Stimulated activated CD4-positive, alpha-beta T cell treated with anti-CD3 and anti-CD28 coated beads, Interleukin-1b, Interleukin-23, amount 100 ng/mL, for 4 hours (primary cell): ENCODE measurements at places on chromosomes 7 and 10.

- no peak for DNase-seq
These were observed 147.4 kb downstream of the CUX1 start for GRCh38 chr7:101964680-101965452.

- no peak for DNase-seq
These were observed 101.5 kb downstream of the MICALL2 start for GRCh38 chr7:1357601-1358271.

- no peak for DNase-seq
These were observed 190.9 kb downstream of the REEP3 start for GRCh38 chr10:63711867-63712716.

DNA sequence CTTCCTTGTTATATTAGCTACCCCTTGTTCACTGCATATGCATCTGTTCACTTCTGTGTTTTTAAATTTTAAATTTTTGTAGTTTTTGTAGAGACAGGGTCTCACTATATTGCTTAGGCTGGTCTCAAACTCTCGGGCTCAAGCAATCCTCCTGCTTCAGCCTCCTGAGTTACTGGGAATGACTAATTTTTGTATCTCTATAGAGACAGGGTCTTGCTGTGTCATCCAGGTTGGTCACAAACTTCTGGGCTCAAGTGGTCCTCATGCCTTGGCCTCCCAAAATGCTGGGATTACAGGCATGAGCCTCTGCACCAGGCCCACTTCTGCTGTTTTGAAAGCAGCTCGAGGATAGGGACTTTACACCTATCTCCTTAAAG, 64.6 kb downstream of the PRTFDC1 start:
- no peak for DNase-seq

- DNase-seq: no peak
These were observed 173.8 kb downstream of the DIP2C start for GRCh38 chr10:515674-516073.

DNA sequence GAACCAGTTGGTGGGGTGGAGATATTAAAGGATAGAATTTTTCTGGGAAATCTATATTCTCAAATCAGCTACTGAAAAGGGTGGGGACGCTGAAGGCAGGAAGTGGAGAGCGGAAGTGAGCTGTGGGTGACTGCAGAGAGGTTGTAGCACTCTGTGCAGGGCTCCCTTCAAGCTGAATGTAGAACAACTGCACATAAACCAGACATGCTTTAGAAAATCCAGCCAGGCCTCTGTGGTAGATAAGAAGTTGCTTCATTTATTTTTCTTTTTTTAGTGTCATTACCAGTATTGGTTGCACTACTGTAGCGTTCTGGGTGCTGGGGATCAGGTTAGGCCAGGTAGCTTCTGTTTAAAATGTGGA, 127.8 kb downstream of the CELF2 start:
- no peak for DNase-seq

- DNase-seq: no peak
These were observed 56.5 kb downstream of the RNLS start for GRCh38 chr10:88526501-88527105.

DNA sequence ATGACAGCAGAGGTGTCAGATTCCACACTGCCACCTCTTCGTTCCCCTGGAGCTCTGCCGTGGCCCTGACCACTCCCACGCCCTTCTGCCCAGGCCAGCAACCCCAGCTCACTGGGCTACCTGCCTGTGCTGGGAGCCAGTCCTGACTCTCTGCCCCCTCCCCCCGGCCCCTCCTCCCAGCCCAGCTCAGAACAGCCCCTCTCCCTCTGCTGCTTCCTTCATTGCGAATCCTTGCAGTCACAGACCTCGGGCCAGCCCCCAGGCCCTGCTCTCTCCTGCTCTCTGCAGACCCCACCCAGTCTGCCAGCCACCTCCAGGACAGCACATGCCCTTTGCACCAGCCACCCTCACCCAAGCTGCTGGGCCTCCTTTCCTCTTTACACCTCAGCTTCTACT, 60.4 kb downstream of the TCERG1L start:
- DNase-seq: no peak

GRCh38 chr10:13309792-13310191, 9.9 kb upstream of the PHYH start:
- DNase-seq: no peak

DNA sequence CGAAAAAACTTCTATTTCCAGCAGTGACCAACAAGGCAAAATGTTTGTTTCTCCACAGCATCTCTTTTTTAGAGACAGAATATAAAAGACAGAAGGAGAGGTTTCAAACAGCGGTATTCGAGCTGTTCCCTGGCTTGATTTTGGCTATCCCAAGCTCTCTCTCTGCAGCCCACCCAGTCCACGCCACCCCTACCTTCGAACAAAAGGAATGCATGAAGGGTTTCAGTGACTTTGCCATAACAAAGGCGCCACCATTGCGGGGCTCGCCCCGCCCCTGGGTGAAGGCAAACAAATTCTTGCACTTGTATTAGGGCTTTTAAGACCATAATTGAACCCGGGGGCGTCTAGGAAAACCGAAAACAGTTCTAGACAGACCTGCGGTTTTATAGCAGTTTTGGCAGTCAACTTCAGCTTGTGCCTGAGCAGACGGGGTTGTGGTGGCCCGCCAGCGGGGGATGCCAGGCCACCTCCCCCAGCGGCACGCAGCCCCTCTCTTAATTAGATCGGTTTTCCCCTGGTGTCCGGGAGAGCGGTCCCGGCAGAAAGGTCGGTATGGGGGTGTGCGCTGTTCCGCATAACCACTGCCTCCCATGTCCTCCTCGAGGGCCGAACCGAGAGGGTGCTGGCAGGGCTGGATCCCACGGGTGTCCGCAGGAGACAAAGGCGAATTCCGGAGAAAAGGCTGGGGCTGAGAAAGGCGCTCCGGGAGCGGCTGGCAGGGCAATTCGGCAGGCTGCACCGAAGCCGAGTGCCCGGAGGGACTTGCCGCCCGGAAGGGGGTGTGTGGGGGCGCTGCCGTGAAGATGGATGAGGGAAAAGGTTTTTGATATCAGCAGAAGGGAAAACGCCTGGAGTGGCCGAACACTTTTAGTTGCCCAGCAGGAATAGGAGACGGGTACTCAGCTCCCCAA, 2.7 kb upstream of the HOXA11 start:
- DNase-seq: no peak

- DNase-seq: no peak
These were observed 424.1 kb upstream of the GALNT17 start for GRCh38 chr7:70707823-70708243.

GRCh38 chr10:100887761-100888296, 24.9 kb upstream of the SLF2 start:
- no peak for DNase-seq

DNA sequence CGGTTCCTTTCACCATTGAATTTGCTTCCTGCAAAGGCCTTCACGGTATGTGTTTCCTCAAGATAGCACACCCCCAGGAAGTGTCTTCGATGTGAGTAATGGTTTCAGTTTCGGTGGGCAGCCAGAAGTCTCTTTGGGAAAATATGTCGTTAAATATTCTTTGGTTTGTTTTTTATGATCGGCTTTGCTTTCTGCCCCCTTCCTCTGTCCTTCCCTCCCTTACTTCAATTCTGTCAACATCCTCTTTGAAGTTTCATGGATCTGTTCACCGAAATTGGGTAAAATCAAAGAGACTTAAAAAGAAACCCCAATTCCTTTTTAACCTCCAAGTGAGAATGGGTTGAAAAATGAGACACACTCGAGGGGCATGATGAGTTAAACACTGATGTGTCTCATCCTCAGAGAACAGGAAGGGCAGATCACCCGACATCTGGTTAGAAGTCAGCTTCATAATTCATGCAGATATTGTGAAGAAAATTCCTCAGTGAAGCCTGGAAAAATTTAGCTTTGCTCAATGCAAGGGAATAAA, 170.8 kb upstream of the HABP2 start:
- no peak for DNase-seq

GRCh38 chr10:51905032-51905431, 205.6 kb upstream of the CSTF2T start:
- no peak for DNase-seq

DNA sequence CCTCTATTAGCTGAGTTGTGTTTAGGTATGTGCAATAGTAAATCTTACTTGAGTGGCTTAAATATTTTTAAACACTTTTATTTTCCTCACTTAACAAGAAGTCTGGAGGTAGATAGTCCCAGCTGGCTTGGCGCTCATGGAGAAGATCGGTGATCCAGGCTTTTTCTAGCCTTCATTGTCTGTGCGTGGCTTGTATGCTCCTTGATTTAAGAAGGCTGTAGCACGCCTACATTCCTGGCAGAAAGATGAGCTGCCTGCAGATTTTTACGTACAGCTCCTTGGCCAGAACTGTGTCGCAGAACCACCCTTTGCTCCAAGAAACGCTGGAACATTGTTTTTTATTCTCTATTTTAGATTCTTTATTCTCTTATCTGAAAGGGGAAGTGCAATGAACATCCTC, 284.1 kb downstream of the KIF20B start:
- no peak for DNase-seq

- no peak for DNase-seq
These were observed 4.2 kb upstream of the ELN start for GRCh38 chr7:74023786-74024185.

- no peak for DNase-seq
These were observed 18.5 kb upstream of the NPFFR1 start for GRCh38 chr10:70302292-70302691.

DNA sequence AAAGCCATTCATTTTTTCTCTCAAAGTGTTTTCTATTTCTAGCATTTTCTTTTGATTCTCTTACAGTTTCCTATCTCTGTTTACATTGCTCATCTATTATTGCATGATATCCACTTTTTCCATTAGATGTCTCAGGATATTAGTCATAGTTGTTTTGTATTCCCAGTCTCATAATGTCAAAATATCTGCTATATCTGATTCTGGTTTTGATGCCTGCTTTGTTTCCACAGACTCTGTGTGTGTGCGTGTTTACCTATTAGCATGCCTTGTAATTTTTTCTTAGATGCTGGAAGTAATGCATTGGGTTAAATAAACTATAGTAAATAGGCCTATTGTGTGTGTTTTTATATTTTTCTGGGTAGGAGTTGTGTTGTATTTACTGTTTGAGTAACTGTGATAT, 1126.3 kb downstream of the SORCS1 start:
- DNase-seq: no peak

DNA sequence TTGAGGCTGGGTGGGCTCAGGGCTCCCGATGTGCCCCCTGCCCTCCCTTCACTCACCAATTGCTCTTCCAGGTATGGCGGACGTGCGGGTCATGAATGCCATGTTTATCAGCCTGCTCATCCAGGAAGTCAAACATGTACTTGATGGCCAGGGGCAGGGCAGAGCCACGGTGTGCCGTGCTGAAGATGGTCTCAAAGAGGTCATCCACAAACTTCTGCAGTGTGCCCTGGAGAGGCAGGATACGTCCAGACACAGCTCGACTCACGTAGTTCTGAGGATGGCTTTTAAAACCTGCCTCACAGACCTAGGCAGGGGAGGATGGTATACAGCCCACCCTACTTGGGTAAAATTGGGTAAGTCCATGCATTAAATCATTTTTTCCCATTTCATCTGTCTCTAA, 431.2 kb downstream of the PLXNA4 start:
- no peak for DNase-seq

DNA sequence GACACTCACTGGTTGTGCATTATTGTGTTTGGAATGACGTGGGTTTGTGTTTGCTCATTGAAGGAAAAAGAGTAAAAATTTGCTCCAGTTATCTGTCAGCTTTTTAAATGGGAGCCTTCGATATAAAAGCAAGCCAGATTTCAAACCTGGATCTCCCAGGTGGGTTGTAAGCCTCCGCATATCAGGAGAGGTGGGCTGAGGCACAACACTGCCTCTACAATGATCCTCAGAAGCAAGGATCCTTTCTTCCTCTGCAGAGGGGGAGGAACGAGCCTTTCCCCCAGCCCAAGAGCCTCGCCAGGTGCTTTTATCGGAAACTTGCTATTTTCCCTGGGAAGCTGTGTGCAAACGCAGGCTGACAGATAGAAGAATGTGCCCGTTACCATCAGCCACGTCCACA, 331.0 kb upstream of the MGMT start:
- DNase-seq: no peak

DNA sequence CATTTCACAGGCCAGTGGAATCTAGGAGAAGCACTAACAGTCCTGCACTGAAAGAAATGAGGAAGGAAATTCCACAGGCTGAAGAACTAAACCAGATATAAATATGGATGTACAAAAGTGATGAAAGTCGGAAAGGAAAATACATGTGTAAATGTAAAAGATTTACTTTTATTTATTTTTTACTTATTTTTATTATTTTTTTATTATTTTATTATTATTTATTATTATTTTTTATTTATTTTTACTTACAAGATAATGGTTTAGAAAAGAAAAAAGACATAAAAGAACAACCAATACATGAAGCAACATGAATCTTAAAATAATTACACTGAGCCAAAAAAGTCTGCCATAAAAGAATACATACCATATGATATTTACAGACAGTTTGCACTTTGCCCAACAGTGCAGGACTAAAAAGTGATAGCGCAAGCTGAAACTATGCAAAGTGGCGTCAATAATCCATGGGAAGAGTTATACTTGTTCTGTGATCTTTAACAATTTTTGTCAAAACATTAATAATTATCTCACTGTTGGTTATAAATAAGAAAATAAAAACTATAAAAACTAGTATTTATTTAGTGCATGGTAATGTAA, 317.8 kb upstream of the MKI67 start:
- DNase-seq: no peak

DNA sequence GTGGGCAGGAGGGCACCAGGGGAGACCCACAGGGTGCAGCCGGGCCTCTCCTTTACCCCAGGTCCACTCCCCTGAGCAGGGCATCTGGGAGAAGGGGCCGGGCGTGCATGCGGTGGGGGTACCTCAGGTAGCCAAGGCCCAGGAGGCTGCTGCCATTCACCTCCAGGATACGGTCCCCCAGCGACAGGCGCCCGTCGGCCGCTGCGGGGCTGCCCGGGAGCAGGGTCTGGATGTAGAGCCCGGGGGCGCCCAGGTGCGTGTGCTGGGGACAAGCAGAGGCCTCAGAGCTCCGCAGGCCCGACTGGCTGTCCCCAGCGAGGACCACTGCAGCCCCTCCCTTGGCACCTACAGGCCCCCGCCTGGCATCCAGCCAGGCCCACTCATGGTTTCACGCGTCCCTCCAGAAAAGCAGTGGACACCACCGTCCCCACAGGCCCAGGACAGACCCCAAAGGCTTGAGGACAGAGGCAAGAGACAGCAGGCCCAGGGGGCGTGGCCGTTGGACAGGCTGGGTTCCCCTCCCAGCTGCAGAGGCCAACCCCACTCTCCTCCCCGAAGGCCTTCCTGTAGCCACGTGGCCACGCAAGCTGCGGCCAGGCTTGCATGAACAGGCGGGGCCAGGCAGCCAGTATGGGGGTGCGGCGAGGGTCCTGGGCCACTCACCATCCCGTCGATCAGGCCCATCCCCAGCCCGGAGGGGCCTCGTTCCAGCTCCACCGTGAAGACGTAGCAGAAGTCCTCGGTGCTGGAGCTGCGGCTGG, 24.3 kb downstream of the AP5Z1 start:
- no peak for DNase-seq

DNA sequence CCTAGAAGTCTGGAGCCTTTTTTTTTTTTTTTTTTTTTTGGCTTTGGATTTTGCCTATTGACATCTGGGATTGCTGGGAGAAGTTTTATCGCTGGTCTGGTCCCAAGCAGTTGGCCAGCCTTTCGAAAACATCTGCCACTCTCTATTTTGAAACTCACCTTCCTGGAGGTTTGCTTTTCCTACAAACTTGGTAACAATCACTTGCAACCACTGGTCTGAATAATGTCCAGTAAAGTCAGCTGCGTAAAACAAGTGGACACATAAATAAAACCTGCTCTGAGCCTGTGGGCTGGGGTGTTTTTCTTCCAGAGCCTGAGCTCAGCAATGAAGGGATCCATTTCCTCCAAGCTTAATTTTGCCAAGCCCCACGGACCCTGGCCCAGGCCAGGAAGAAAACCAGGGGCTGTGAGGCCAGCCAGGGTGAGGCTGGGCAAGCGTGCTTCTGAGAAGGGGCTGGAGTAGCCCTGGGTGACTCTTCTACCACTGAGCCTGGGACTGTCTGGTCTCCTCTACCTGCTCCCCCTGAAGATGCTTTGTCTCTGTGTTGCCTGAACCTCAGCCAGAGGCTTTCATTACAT, 202.2 kb downstream of the GFRA1 start:
- no peak for DNase-seq
